ENCODE measurements at places on chromosomes 7 and 10.

DNA sequence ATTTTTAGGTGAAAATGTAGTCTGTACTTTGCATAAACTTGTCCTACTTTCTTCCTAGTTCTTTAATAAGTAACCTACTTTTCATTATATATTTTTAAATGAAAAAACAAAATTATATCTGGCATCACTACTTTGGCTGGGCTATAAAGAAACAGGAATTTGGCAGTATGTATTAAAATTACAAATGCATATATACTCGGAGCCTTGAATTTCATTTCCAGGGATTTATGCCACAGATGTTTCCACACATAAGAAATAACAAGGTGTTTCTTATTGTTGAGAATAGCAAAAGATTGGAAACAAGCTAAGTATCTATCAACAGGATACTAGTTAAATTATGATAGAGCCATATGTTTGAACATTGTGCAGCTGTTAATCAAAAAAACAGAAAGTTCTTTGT, 2.2 kb upstream of the ARHGAP12 start:
- no peak for DNase-seq

- DNase-seq, result peak; percentile 86
Measured at GRCh38 chr7:2800931-2801688, 43.0 kb downstream of the GNA12 start.

DNA sequence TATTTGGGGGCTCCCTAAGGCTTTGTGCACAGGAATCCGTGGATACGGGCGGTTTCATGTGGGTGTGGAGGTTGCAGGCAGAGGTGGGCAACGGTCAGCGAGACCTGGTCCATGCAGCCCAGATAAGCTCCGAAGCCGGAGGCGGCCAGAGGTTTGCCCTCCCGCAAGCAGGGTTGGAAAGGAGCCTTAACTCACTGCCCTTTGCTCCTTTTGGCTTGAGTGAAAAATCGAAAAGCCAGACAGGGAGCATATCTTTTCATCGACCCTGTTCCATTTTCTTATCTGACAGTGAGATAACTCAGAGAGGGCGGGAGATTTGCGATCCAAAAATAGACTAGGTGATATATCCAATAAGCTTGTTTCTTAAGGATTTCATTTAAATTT, 1.5 kb downstream of the GRM3 start:
- no peak for DNase-seq

DNA sequence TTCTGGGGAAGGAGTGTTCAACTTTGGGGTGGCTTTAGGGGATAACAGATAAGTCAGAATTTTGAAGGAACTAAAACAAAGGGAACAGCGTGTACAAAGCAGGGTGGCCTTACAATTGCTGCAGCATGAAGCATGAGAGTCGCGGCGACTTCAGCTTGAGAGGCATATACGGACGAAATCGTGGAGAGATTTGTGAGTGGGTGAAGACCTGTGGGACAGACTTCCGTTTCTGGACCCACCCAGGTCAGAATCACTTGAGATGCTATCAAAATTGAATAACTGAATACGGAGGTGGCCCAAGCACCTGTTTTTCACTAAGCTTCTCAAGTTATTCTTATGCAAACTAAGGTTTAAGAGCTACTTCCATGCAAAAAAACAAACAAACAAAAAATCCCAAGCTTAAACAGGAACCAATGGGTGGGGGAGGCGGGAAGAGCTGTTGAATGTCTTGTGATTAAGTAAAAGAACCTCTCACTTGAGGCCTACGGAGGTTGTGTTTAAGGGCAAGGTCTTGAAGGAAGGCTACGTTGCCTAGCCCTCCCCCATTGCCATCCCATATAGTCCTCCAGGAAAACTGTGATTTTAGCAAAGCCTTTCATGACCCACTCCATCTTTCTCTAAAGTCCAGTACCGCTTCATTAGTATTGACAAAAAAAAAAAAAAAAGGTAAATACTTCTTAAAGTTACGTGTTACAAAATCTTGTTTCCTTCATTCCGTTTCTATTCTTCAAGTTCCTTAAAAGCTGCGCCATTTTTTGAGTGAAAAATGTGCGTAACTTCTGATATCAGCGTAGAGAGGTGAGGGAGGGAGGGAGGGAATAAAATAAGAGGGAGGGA, 1.3 kb upstream of the TRIM24 start:
- DNase-seq, result no peak

- no peak for DNase-seq
Measured at GRCh38 chr7:139563856-139564255, 40.4 kb downstream of the CLEC2L start.

GRCh38 chr10:103695584-103696005, 159.8 kb downstream of the SH3PXD2A start:
- DNase-seq, result peak; percentile 72

GRCh38 chr10:9449530-9449929, 1395.0 kb downstream of the GATA3 start:
- no peak for DNase-seq

DNA sequence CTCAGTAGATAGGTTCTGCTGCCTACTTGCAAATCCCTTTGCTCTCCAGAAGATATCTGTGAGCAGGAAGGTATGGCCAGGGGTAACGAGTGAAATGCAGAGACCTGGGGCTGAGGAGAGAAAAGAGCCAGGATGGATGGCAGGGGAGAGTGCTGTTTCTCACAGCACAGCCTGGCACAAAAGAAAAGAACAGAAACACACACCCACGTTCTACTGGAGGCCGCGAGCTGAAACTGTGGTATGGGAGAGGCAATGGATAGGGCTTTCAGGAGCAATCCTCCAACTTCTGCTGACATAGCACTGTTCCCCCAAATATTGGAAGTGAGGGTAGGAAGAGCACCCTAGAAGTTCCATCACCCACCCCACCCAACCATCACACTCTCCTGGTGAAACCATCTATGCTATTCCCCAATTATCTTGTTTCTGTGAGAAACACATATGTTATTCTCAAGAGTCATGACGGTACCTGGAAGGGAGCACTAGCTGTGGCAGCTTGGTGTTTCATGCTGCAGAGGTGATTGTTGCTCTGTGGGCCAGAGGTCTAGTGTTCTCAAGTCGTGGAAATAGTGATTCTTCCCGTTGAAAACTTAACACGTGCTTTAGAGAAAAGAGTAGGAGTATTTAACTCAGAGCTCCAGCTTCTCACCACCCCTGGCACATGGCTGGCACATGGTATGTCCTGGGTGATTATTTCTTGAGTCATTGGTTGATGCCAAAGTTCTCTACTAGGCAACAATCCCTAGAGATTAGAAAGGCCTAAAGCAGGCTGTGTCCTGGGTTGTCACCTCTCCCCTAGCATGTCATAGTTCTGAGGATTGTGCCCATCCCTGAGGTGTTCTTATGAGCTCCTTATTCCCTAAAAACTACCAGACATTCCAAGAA, 198.3 kb downstream of the PLXNA4 start:
- DNase-seq, result no peak

GRCh38 chr10:61900829-61901792, at the start of gene ARID5B:
ARID5B (plus strand) TSS chr10:61901699; CDS start chr10:61901710, 11 bp downstream.
- peak; percentile 80 for DNase-seq

- DNase-seq, result no peak
Measured at GRCh38 chr10:132200344-132201110, 13.8 kb downstream of the DPYSL4 start.

GRCh38 chr7:156609010-156609877, 31.3 kb upstream of the RNF32 start:
- DNase-seq, result no peak

GRCh38 chr7:11261470-11261869, 287.8 kb downstream of the PHF14 start:
- DNase-seq, result no peak

- no peak for DNase-seq
Measured at GRCh38 chr10:123854003-123854402, 37.6 kb downstream of the CPXM2 start.

GRCh38 chr7:55191161-55191925, 172.5 kb downstream of the EGFR start:
- no peak for DNase-seq

- DNase-seq, result no peak
Measured at GRCh38 chr10:123398756-123399155, 244.6 kb downstream of the BUB3 start.

GRCh38 chr7:77759294-77759889, 38.8 kb downstream of the TMEM60 start:
- DNase-seq, result peak; percentile 81

DNA sequence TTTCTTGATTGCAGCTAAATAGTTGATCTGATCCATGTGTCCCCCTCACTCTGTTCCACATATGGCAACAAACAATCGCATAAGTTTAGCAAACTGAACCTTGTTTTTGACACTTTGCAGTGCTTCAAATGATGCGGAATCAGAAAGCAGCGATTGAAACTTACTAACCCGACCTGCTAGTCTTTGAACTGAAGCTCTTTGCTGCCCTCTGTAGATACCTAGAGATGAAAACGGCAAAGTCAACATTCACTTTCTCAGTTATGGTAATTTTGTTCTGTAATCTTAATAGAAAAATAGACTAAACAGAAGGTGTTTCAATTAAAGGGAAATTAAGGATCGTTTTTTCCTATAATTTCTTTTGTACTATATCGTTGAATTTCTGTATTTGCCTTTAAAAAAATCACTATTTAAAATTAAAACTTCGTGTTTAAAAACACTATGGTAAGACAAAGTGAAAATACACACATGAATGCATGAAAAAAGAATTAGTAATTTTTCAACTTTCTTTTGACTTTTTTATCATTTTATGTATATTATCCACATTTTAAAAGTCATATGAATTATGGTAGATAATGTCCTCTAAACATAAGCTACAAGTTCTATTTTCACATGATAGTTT, 276.5 kb downstream of the MAGI2 start:
- DNase-seq, result peak; percentile 61

- DNase-seq, result peak; percentile 64
Measured at GRCh38 chr7:18770822-18771221, 275.3 kb downstream of the HDAC9 start.

DNA sequence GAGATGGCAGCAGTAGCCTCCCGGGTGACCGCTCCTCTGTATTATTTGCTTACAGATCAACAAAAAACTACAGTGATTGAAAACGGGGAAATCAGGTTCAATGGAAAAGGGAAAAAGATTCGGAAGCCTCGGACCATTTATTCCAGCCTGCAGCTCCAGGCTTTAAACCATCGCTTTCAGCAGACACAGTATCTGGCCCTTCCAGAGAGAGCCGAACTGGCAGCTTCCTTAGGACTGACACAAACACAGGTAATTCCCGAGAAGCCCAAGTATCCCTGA, 2.2 kb downstream of the DLX6 start:
- no peak for DNase-seq

GRCh38 chr7:116316838-116317628, 106.7 kb downstream of the TES start:
- DNase-seq, result peak; percentile 100

GRCh38 chr10:44060719-44061118, 324.2 kb downstream of the CXCL12 start:
- DNase-seq, result no peak

GRCh38 chr7:98354511-98355249, 46.2 kb downstream of the BAIAP2L1 start:
- peak; percentile 76 for DNase-seq

DNA sequence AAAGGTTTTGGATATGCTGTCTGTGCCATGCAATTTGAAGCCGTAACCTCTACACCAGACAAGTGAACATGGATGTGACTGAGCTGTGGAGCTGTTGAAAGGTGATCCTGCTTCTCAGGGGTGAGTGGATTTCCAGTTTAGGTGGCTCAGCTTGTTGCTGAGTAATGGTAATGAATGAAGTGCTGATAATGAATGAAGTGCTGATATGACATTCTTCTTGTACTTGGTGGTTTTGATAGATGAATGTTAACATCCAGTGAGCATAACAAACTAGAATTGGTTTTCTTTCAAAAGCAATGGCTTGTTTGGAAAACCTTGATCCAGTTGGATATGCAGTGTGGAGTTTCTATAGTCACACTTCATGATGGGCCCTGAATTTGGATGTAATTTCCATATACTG, 89.7 kb upstream of the FZD8 start:
- DNase-seq, result no peak

- DNase-seq, result no peak
Measured at GRCh38 chr7:129012641-129013040, 42.3 kb downstream of the TNPO3 start.
